ENCODE measurements at places on chromosomes 6 and 20.

GRCh38 chr6:88785478-88785877 is 177.9 kb downstream of the RNGTT start:
- no peak for DNase-seq

DNA sequence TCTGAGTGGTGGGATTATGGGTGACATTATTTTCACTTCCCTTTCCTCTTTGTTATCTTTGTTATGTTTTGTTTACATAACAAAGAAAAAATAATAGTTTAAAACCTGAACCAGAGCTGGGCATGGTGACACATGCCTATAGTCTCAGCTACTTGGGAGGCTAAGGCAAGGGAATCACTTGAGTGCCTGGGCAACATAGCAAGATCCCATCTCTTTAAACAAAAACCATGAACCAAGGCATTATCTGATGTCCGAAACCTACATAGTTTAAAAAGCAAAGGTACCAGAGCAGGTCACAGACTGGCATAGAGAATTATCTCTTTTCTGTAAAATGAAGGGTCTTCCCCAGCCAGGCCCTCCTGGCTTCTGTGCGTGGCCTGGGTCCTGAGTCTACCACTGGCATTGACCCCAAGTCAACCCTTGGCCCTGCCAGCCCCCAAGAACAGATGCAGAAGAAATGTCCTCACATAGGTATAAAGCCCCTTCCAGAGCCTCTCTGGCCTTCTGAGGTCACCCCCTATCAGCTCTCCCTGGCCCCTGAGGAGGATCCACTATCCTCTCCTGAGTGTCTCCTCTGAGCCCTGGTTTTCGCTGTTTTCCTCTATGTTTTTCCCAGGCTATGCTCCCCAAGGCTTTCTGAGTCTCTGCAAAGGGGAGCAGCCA is 81.3 kb downstream of the TRERF1 start:
- DNase-seq, result no peak

DNA sequence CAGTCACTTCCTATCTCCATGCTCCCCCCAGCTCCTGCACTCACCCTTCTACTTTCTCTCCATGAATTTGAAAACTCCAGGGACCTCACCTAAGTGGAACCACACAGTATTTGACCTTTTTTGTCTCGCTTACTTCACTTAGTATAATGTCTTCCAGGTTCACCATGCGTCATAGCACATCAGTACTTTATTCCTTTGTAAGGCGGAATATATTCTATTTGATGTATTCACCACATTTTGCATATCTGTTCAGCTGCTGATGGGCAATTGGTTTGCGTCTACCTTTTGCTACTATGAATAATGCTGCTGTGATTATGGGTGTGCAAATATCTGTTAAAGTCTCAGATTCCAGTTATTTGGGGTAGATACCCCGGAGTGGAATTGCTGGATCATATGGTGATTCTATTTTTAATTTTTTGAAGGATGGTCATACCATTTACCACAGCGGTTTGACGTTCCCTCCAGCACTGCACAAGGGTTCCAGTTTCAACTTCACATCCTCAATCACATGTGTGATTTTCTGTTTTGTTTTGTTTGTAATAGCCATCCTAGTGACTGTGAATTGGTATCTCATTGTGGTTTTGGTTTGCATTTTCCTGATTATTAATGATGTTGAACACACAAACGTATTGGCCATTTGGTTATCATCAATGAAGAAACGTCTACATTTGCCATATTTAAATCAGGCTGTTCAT is 20.3 kb upstream of the SYNDIG1 start:
- DNase-seq, result no peak

DNA sequence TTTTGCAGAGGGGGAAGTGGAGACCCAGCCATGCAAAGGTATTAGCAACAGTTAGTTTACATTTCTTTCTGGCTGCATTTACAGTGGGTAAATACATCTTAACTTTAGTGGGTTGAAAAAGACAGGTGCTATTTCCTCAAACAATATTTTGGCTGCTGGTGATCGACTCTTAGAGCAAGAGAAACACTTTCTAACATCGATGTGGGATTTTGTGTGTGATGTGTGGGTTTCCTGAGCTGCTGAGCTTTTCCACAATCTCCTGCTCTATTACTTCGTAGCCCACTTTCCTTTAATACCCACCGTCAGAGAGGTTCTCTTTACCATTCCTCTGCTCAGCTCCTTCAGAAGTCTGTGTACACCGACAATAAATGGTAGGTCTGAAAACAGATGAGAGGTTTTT is 339.0 kb downstream of the NRN1 start:
- DNase-seq, result no peak

- no peak for DNase-seq
Measured at GRCh38 chr6:71347119-71347518, 58.5 kb downstream of the OGFRL1 start.

- DNase-seq, result peak; percentile 8
Measured at GRCh38 chr6:123804014-123804786, 535 bp downstream of the NKAIN2 start.

DNA sequence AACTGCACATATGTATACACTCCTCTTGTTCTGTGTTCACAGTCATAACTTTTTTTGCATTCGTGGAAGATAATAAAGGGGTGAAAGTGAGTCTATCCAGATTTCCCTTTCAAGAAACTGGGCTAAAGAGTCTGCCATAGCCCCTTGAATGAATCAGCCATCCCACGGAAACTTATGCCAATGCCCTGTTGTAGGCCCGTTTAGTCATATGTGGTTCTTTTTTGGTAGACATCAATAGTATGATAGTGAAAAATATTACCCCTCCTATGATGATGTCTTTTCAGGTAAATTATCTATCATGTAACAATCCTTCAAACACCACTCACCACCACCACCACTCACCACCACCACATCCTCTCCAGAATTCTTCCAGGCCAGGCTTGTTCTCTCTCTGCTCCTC is 99.9 kb upstream of the MYLIP start:
- DNase-seq, result no peak

DNA sequence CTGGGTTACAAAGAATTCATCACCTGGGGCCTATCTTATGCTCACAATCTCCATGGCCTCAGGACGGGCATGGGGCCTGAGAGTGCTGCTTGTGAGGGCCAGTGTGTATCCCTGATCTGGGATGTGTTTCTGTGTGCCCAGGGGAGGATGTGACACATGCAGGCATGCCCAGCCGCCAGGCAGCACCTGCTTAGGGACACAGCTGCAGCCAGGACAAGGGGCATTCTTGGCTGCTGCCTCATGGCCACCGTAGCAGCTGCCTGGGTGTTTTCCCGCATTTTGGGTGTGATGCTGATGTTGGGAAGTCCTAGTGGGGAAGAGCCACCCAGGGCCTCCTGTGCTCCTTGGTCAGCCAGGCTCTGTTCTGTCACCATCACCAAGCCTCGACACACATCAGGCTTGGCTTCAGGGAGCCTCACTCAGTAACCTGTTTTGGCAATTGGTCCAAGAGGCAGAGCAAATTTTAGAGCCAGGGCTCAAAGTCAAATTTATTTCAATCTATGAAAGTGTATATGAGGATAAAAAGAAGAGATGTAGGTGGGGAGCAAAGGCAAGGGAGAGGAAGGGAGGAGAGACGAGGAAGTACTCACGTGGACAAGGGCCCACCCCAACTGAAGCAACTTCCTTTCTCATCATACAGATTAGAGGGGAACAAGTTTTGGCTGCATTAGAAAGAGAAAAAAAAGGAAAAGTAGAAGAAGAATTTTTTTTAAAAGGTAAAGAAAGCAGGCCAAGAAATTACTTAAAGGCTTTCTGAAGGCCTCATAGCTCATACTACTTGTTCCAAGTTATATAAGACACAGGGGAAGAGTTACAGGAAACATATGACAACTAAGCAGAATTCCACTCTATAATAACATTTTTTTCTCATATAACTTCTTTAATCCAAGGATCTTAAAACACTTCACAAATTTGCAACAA is 269.9 kb upstream of the SUPT3H start:
- no peak for DNase-seq

- DNase-seq, result no peak
Measured at GRCh38 chr6:150150821-150151646, 8.2 kb downstream of the PPP1R14C start.

DNA sequence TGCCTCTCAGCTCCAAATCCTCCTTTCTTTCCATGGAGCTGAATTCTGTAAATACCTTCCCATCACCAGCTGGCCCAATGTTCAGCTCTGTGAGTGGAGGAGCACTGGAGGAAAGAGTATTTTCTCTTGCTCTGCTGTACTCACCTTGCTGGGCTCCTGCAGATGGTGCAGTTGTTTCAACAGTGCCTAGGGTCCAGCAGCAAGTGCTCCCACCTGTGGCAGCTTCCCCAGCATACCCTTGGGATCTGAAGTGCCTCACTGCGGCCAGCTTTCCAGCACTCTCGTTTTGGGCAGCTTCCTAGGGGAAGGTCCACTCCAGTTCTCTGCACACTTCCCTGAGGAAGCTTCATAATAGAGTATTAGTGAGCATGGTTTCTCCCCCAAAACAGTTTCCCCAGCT is 170.9 kb downstream of the ARHGAP18 start:
- no peak for DNase-seq

DNA sequence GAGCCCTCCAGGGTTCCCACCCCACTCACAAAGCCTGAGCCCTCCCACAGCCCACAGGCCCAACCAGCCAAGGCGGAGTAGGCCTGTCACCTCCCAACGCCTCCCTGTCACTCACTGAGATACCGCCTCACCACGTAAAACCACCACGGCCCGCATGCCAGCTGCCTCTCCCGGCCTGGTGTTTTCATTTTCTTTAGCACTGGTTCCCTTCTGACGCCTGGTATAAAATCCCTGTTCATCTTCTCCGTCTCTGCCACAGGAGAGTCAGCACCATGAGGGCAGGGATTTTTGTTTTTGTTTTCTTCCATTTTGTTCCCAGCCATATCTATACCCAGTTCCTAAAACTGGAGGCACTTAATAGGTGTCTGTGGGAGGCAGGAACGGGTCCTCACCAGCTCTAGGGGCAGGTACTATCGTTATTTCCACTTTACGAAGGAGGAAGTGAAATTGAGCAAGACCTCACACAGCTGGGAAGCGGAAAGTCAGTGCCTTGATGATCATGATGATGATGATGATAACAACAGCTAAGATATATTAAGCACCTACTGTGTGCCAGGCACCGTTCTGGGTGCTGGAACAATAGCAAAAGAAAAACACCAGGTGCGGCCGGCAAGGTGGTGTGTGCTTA is 58.6 kb downstream of the SNAI1 start:
- no peak for DNase-seq

- no peak for DNase-seq
Measured at GRCh38 chr6:13190376-13190775, 138.0 kb downstream of the TBC1D7 start.

GRCh38 chr20:59515013-59515905 is 89.1 kb upstream of the PHACTR3 start:
- DNase-seq, result peak; percentile 44

- no peak for DNase-seq
Measured at GRCh38 chr20:55586610-55587009, 418.7 kb downstream of the CBLN4 start.

GRCh38 chr20:22532598-22532997 is 51.8 kb downstream of the FOXA2 start:
- no peak for DNase-seq

DNA sequence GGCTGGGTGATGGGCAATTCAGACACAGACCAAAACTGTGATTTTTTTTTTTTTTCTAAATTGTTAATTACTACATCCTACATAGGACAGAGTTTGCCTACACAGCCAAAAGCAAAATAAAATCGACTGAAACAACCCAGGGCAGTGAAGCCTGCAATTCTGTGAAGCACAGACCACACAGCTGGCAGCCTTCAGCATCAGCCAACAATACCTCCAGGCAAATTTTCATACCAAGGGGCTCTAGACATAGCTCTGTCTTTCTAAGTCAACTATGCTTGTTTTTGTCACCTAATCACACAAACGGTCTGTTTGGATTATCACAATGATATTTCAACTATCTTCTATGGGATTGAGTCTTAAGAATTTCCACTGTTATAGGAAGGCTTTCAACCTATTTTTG is 17.6 kb downstream of the RMND1 start:
- no peak for DNase-seq

GRCh38 chr20:38260025-38260377 is 534 bp downstream of the KIAA1755 start:
- DNase-seq, result no peak

- DNase-seq, result no peak
Measured at GRCh38 chr6:93550551-93551276, 131.4 kb upstream of the EPHA7 start.

- DNase-seq, result no peak
Measured at GRCh38 chr6:123925350-123925749, 121.7 kb downstream of the NKAIN2 start.

DNA sequence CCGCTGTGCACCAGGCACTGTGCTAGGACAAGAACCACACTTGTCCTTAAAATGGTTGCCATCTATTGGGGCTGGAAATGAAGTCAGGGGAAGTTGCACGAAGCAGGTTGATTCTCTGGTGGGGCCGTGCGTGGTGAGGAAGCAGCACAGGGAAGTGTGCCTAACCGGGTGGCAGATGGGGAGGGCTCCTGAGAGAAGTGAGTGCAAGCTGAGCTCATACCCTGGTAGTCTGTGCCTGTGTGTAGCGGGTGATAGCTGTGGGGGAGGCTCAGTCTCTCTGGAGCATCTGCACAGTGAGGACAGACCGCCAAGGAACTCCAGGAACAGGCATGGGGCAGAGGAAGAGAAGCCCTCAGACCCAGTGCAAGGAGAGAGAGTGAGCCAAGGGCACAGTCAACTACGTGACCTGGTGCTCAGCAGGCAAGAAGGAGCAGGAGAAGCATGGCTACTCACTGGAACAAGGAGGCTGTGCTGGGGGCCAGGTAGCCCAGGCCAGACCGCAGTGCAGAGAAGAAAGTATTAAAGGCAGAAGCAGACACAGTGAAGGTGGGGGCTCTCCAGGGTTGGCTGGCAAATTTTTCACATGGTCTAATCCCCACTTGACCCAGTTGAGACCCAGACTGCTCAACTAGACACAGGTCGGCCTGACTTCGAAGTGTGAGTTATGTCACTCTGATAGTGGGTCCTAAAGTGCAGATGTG is 155.0 kb downstream of the CDH26 start:
- no peak for DNase-seq

GRCh38 chr6:154994836-154995253 is 270 bp upstream of the TIAM2 start:
- DNase-seq, result no peak

DNA sequence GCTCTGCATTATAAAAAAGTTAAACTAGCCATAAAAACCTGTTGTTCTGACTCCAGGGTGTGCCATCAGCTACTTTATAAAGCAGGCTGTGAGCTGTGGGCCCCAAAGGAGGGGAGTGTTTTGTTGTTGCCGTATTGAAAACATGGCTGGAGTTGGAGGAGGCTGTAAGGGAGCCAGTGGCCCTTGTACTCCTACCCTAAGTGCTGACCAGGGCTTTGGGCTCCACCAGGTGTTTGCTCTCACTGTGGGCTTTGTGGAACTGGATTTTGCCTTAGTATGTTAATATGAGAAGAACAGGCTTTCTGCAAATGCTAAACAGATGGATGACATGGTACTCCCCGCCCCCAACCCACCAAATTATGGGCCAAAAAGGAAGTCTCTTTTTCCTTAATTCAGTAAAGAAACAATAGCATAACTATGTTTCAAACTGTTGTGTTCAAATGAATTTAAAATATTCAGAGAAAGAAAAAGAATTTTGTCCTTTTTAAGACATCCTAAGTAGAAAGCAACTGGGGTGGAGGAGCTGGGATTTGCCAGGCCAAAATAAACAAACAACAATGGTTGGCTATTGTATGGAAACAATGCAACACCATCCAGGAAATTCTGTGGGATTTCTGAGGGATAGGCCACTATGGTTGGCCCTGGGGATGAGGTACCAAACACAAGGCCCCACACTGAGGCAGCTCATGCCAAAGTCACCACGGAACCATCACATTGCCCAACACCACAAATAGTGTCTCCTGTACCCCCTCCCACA is 63.3 kb downstream of the PLCG1 start:
- no peak for DNase-seq

- no peak for DNase-seq
Measured at GRCh38 chr20:37309936-37310590, 20.6 kb downstream of the MANBAL start.

GRCh38 chr20:24321973-24322372 is 147.5 kb upstream of the SYNDIG1 start:
- DNase-seq, result no peak
